Motor neuron (in vitro differentiated cells): ENCODE measurements at places on chromosomes 1 and 21. TPM values are rescaled to one million over a fixed set of nuclear protein-coding genes. Genes with fewer than 3 reads are reported as not detected.
A peak's percentile ranks its signal among the peaks of the same experiment; 100 is the strongest.

- peak; percentile 83 for ATAC-seq
These were observed at the start of gene PRKCZ for GRCh38 chr1:2049718-2050431. TSS of gene PRKCZ (plus strand) at chr1:2050411. CDS start at chr1:2050631, 220 bp downstream.

Gene DCDC2B
- total RNA-seq: 1.1 TPM in 2 replicates

DNA sequence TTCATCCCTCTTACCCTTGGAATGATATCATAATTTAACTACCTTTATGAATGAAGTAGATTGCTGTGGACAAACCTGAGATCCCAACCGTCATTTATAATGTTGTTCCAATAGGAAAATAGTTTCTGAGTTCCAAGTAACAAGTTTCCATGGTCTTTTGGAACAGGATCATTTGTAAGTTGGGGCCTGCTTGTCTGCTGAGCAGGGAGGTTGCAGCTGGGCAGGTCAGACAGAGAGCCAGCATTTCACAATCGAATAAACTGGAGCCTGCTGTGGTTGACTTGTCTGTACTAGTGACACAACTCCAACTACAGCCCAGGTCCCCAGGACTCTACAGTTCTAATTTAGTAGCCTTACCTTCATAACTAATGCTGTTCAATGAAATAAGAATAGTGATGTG, 18.6 kb upstream of the RALGPS2 start:
- ATAC-seq: peak; percentile 71

Gene NBPF6
- total RNA-seq: not detected in 2 replicates

Gene SPRR2A
- not detected in 2 replicates for total RNA-seq

DNA sequence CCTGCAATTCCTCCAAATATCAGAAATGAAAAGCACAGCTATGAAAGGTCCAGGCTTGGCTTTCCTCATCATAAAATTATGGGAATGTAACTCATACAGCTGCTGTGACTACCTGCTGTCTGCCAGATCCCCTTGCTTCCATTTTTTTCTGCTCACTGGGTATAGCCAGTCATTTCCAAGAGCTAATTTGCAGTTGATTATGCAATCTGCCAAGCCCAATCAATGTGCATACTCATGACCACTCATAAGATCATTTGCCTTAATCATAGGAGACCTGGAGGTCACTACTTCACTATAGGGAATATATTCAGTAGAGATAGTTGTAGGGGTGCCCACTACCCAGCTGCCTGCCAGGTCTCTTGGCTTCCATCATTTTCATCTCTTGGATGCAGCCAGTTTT, 417.7 kb upstream of the ZRANB2 start:
- no peak for ATAC-seq

- ATAC-seq: no peak
These were observed 276.8 kb downstream of the RYR2 start for GRCh38 chr1:237318748-237319147.

DNA sequence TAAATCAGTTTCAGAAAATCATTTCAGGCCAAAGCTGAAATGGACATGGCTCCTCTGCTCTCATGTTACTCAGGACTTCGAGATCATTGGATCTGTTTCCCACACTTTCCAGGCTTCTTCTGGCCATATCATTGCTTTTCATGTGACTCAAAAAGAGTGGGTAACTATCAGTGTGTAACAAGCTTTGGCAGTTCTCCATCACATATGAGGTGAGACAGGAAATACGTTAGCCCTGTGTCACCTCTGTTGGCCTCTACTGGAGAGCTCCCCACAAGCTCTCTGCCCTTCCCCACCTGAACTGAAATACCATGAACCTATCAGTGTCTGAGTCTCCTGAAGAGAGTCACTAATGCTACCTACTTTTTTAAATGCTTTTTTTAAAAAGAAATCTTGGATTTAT, 128.2 kb downstream of the LBR start:
- ATAC-seq: no peak

- ATAC-seq: no peak
These were observed 10.7 kb downstream of the SLC9A1 start for GRCh38 chr1:27144049-27144748.

Gene PDZK1IP1
- 2.5 and 3.2 TPM in 2 replicates for total RNA-seq

DNA sequence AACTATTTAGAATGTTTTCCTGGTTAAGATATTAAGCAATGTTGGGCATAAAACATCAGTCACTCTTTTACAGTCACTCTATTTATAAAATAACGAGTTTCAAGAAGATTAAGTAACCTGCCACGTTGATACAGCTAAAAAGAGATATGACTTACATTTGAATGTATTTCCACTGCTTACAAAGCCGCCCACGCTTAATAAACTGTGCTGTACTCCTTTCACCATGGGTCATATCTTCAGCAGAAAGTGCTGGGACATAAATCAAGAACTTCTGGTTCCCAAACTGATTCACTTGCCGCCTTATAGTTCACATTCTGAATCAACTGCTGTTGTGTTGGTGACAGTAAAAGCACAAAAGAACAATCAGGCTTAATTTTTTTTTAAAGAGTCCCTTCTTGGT, 666.7 kb downstream of the NCAM2 start:
- ATAC-seq: no peak

DNA sequence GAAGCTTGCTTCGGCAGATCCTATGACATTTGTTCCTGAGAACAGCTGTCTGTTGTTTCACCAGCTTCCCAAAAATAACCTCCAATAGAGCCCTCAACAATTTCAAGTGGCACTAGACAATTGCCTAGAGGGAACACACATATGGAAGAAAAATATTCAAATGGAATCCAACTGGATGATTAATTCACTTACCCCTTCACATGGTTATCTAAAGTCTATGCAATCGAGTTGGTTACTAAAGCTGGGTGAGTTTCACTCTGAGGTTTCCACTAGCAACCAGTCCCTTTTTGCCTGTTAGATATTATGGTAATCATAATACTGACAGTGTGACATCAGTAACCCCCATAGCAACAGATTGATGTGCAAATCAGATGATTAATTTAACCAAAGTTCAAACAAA, at the start of gene LEMD1:
LEMD1 (minus strand) TSS at position 259 of the 400 bp plus-strand sequence. CDS start 1,520 bp downstream, outside the sequence.
- ATAC-seq: no peak

Gene SGIP1
- 47.4 and 62.4 TPM in 2 replicates for total RNA-seq
